ENCODE measurements at places on chromosomes 2 and 18. TPM values are rescaled to one million over a fixed set of nuclear protein-coding genes. Genes with fewer than 3 reads are reported as not detected.

DNA sequence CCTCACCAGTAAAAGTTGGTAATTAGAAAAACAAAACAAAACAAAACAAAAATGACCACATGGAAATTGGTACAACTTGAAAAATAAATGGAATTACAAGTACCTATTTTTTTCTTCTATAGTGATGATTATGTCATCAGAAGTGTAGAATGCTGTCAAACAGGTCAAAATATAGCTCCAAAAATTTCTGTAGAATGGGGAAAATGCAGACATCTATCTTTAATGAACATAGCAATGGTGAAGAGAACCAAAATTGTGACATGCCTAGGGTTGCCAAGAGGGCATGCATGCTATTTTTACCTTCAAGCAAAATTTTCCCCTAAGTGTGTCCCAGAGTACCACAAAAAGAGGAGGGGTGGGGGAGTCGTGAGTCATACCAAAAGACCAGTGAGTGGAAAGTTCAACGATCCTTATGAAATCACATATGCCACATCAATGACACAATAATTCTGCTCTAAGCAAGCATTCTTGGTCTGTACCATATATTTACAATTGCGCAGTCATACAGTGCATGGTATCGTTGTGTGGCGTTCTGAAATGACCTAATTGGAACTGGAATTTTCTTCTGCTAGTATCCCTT is 1436.4 kb downstream of the SUCLG1 start:
- DNase-seq, result no peak

DNA sequence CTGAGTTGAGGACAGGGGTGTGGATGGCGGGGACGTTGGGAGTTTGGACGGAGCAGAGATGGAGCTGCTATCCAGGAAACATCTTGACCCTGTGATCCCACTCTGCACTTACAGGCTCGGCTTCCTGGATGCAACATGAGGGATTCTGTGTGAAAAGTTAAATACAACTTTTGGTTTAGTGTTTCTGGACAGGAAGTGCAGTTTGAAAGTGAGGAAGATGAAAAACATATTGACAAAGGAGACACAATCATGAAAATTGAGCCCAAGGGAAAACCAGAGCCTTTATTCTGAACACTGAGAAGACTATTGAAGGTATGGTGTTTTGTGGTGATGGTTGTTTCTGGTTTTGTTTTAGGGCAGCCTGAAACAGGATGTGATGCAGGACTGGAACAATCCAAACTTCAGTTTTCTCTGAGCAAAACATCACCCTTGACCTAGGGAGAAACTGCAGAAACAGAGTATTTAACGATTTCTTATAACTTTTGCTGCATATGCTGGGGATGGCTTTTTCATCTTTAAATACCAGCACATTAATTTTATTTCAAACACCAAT is 76.5 kb upstream of the RFX8 start:
- no peak for DNase-seq

- DNase-seq, result no peak
Measured at GRCh38 chr2:172751564-172751963, 15.9 kb downstream of the RAPGEF4 start.

Gene CRYBA2
- total RNA-seq, result not detected
